ENCODE measurements at places on chromosomes 12 and 14. TPM values are rescaled to one million over a fixed set of nuclear protein-coding genes. Genes with fewer than 3 reads are reported as not detected.

Gene RNF10
- polyA plus RNA-seq: 84.3 TPM

GRCh38 chr12:45498645-45499044 is 230.9 kb upstream of the ARID2 start:
- no peak for DNase-seq

Gene APOF
- not detected for polyA plus RNA-seq

DNA sequence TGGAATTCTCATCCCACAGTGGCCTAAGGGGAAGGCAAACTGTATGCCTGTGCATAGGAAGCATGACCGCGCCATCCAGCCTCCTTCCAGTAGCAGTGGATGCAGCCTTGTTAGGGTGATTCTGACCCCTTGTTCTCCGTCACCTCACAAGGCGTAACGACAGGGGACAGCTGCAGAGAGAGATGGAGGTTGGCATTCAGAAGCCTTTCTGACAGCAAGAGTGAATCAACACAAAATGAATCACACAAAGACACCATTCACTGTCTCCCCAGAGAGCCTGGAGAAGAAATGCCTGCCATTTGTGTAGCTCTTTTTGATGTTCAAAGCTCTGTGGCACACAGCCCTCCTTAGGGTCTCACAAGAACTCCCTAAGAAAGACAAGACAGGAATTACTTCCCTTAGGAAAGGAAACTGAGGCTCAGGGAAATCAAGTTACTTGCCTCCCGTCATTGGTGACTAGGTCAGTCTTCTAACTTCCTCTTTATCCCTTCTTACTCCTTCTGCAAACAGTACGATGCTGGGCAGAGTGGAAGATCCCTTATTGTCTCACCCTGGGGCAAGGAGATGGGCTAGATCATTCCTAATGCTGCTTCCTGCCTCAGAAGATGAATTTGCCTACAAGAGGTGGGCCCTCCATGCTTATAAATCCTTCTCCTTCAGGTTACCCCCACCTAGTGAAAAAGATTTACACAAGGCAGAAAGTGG is 280.9 kb downstream of the CACNA1C start:
- DNase-seq: no peak

Gene SLC25A21
- not detected for polyA plus RNA-seq

- DNase-seq: no peak
These were observed 8.9 kb downstream of the GPR132 start for GRCh38 chr14:105056303-105056831.

DNA sequence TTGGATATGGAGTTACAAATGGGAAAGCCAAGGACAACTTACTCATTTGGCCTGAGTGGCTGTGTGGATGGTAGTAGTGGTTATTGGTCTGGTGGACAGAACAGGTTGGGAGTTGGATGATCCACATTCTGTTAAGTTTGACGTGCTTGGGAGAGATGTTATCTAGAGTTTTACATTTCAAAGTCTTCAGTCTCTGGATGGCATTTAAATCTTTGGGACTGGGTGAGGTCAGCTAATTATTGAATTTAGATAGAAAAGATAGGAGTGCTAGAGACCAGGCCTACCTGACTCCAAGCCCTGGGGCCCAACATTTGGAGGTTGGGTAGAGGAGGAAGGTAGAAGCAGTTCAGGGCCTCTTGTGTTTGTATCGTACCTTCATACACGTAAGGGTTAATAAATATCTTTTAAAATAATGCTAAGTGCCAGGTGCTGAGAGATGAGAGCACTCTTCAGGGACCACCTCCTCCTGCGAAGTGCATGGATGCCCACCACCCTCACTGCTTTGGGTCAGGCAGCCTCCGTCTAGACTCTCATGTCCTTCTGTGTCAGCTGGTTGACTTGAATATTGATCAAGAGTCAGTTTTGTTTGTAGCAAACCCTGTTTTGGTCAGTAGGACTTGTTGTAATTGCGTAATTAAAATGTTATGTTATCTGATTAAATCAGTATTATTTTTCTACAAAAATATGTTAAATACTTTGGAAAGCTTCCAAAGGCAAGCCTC is 460.4 kb upstream of the RGS6 start:
- no peak for DNase-seq

- DNase-seq: no peak
These were observed 114.2 kb downstream of the C12orf75 start for GRCh38 chr12:105444653-105445102.

DNA sequence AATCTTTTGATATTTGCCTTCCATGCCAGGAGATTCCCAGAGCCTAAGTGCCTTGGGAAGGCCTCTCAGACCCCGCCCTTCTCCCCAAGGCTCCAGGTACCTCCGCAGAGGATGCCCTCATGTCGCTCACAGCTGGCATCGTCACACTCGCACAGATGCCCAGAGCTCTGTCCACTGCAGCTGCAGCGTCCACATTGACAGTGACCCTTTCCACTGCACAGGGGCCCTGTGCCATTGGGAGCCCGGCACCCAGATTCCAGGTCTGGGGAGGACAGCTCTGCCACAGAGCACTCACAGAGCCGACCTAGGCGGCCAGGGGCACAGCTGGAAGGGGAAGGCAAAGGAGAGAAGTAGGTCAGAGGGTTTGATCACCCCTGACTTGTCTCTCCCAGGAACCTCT is 12.3 kb upstream of the CSAD start:
- no peak for DNase-seq

- DNase-seq: no peak
These were observed 31.4 kb downstream of the MVK start for GRCh38 chr12:109605016-109605415.

GRCh38 chr14:61264010-61264571 is 17.0 kb downstream of the TMEM30B start:
- no peak for DNase-seq

- DNase-seq: no peak
These were observed 177.0 kb downstream of the C12orf75 start for GRCh38 chr12:105507311-105508038.
